ENCODE measurements at places on chromosomes 7 and 10.

- no peak for DNase-seq
Measured at GRCh38 chr7:39825401-39825980, 124.6 kb upstream of the CDK13 start.

GRCh38 chr7:123948136-123948535 lies 23.1 kb downstream of the SPAM1 start:
- DNase-seq = no peak

DNA sequence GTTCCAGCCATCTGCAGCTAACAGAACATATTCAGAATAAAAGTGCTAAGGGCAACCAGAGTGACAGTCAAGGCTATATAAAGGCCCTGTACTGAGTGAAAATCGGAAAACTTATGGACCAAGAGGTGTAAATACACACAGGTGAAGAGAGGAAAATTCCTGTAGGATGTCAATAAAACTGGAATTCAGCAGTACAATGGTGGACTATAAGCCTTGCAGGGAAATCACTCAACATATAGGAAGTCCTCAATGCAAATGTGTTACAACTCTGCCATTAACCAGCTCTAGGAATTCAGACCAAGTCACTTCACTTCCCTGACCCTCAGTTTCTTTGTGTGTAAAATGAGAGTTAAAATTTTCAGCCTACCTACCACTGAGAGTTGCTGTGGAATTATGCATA lies 7.7 kb downstream of the USP6NL start:
- DNase-seq = no peak

- DNase-seq = no peak
Measured at GRCh38 chr10:42877496-42878030, 95.0 kb downstream of the BMS1 start.

GRCh38 chr10:70777063-70777875 lies 7.9 kb downstream of the TBATA start:
- DNase-seq = no peak

DNA sequence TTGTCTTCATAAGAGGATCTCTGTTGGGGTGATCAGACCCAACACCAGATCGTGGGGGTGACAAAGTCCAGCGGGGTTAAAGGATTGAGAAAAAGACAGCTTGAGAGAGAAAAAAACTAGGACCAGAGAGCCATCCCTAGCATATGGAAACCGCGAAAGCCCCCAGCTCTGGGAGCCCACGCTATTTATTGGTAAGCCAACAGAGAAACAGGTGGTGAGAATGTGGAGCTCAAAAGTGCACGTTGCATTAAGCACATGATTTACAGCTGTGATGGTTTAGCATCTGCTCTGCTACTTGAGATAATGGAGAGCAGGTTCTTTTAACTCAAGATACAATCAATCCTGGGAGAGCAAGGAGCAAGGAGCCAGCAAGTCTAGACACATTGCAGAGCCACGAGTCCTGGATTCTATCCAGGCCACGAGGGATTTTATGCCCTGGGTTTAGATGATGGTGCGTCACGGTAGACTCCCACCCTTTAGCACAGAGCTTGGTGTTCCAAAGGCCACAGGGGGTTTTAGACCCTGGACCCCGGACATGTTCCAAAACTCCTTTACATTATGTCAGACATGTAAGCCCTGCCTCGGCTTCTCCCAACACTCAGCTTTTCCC lies 755.2 kb upstream of the SORCS1 start:
- no peak for DNase-seq

DNA sequence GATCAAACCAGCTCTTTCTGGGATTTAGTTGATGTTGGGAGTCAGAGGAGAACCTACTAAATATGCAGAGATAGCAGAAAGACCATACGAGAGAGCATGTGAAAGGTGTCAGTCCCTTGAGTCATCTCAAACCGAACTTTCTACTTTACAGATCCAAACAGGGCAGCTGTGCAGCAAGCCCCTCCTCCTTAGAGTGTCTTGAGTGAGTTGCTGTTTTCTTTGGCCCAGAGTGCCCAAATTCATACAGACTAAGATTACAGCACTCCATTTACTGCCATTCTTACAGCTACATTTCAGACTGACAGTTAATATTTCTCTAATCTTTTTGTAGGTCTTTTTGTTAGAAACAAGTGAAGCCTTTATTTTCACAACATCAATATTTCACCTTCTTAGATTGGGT lies 53.4 kb downstream of the NRCAM start:
- DNase-seq = no peak

- no peak for DNase-seq
Measured at GRCh38 chr10:30902621-30903396, 128.9 kb downstream of the ZNF438 start.

DNA sequence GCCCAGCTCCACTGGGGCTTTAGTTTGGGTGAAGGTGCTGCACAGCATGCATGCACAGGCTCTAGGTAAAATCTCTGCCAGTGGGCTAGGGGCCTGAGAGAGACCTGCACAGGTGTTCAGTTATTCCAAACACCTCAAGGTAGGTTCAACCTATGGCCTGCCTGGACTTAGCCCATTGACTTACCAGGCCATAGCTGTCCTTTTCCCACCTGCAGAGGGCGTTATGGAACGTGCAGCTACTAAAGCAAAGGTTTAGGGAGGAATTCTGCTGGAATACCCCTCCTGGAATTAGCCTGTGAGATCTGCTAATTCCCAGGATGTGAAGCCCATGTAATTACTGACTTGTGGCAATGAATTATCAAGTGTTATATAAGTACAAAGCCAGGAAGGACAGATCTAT lies 3.6 kb downstream of the VWC2 start:
- DNase-seq = no peak

GRCh38 chr10:18075881-18076280 lies 64.3 kb upstream of the CACNB2 start:
- no peak for DNase-seq

- no peak for DNase-seq
Measured at GRCh38 chr7:157470017-157470322, 133.2 kb downstream of the DNAJB6 start.

DNA sequence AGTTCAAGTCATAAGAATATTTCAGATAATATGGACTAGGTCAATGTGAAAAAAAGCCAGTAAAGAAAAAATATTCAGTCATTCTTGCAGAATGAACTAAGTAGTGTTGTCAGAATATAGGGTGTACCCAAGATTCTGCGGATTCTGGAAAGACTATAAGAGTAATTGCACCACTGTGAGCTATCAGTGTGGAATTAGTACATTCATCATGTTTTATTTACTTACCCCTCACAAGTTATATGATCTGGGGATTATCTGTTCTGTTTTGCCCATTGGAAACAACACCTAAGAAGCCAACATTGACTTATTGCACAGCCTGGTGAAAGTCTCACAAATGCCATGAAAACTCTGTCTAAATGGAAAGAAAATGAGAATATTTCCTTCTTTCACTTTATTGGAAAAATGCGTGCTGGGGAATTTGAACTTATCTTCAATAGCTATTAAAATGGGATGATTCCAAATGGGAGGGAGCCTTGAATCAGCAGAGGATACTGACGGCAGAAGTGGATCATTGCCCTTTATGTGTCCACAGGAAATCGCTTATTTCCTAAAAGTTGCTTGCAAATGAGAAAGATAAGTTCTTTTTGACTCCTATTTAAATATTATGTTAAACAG lies 563.3 kb upstream of the POM121L12 start:
- no peak for DNase-seq

GRCh38 chr10:6578251-6578771 lies 1.8 kb downstream of the PRKCQ start:
- DNase-seq = no peak

DNA sequence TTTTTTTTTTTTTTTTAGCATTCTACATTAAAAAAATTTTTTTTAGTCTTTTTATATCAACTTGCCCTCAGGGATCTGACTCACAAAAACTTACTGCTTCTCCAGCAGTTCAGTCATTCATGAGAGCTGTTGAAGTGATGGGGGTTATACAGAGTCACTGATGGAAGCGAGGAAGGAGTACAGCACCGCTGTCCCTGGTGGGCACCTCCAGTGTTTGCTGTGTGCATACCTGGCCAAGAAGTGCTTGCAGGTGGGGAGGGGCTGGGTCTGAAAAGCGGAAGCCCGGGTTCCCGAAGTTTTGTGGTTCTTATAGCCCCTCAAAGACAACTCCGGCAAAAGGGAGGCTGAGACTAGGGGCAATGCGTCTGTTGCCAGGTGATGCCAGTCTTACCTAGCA lies 46.2 kb downstream of the MINDY4 start:
- no peak for DNase-seq

- DNase-seq = no peak
Measured at GRCh38 chr10:89543841-89544240, 8.4 kb upstream of the SLC16A12 start.

GRCh38 chr10:119116326-119116951 lies 12.5 kb downstream of the DENND10 start:
- no peak for DNase-seq

DNA sequence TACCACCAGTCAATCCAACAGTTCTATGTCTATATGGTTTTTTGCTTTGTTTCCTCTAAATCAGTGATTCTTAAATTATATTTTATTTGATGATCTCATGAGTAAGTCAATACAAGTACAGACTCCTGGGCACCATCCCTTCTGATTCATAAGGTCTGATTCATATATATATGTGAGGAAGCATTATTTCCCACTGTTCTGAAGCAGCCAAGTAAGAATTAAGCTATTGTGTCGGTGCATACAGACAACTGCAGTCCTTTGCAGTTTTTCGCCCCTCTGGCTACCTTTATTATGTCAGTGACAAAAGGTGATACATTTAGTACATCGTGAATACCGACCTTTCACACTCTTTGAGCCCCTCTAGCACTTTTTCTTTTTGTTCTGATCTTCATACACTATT lies 1079.6 kb upstream of the C7orf33 start:
- DNase-seq = no peak

GRCh38 chr10:30435073-30435422 lies 1.1 kb downstream of the MAP3K8 start:
- DNase-seq = no peak

GRCh38 chr10:61987951-61988379 lies 86.5 kb downstream of the ARID5B start:
- no peak for DNase-seq

- DNase-seq = no peak
Measured at GRCh38 chr10:98790817-98791216, 344.1 kb upstream of the HPS1 start.

DNA sequence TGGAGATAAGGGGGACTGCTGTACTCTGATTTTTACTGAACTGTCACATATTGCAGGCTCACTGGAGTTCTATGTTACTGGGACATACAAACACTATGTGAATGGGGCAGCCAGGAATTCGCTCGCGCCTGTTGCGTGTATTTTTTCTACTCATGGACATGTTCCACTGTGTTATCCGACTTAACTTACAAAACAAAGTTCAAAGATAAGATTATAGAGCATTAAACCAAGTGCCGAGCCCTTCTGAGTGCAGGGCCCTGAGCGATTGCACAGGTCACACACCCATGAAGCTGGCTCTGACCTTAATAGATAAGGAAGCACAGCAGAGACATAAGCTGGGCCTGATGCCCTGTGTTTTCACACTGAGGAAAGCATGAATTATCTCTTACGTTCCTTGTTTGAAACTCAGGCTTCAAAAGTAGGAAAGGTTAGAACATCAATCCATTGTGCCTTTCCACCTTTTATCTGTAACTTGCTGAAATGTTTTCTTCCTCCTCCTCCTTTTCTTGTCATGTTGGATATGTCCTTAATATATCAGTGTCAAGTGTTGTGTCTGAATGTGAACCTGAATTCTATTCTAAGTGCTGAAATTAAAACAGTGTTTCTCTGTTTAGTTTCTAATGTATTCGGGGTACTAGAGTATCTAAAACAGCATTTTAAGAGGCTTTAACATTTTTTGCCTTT lies 273.8 kb downstream of the AUTS2 start:
- no peak for DNase-seq

DNA sequence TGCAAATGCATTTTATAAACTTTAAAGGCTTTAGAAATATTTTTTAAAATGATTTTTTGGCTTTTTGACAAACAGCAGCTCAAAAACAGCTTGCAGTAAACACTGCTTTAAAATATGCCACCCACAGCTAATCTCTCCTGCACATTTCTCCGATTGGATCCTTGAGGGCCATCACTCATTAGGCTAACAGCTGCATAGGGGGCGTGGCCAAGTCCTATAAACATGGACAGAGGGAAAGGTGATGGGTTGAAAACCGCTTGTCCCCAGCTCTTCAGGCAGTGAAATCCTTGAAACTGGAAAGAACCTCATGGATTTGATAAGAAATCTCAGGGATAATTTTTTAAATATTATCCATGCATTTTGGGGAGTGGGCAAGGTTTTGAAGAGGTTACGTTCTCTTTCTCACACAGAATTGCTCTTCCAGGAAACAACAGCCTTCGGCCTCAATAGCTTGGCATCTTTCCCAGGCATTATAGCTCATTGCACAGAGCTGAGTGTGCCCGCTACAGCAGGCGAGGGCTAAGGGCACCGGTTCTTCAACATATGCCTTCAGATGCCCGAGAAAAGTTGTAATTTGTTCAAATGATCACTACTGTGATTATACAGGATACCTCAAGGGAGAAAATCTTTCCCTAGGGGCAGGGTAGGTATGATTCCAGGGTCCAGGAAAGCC lies 1.7 kb downstream of the PLEKHS1 start:
- no peak for DNase-seq

DNA sequence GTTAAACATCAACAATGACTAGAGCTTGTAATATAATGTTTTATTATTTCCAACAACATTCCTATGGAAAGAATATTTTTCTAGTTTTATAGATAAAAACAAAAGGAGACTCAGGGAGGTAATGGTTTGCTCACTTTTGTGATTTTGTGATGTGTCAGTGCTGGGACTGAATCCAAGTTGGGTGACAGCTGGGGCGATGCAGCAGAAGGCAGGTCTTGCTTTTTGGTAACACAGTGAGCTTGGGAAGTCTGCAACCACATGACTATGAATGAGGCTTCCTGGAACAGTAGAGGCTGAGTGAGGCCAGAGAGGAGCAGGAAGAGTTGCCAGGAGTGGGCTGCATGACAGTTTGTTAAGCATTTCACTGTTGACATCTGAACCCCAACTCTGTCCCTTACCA lies 4.9 kb upstream of the YKT6 start:
- no peak for DNase-seq

DNA sequence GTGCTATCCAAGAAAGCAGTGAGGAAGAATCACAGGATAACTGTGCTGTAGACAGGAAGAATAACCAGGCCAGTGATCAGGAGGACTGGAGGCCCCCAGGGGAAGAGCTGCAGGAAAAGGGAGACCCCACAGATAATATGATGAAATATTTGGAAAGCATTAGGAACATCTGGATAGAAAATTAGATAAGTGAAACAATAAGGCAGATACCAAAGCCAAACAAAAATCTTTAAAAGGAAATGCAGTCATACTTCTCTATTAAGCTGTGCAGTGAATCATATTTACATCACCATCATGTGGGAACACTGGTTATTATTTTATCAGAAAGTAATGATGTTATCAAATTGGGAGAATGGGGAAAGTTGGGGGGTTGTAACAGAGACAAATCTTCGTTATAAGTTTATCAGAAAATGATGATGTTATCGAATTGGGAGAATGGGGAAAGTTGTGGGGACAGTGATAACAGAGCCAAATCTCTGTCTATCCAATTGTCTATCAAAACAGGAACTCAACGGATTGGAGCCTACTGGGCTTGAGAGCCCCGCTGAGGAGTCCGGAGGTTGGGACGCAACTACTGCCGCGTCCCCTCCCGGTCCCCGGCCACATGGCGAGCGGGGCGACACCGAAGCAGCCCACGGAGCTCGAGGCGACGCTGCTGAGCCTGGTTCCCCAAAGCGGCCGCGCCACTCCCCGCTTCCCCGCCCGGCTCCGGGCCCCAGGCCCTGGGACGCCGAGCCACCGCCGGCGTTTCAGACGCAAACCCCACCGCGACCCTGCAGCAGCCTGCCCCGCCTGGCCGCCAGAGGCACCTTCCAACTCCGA lies 14.0 kb upstream of the RALA start:
- no peak for DNase-seq

GRCh38 chr10:89307269-89307577 lies 5.4 kb downstream of the IFIT2 start:
- no peak for DNase-seq

- DNase-seq = no peak
Measured at GRCh38 chr7:137681657-137682562, 164.9 kb downstream of the DGKI start.
